ENCODE measurements at places on chromosomes 3 and 15.
A peak's percentile ranks its signal among the peaks of the same experiment; 100 is the strongest.

- peak overlapping the region; percentile 37 for H3K27ac ChIP-seq
- no peak for DNase-seq
- H3K27me3 ChIP-seq: no peaks in the 10 kb centered on the region
- peaks cover 52% of the 10 kb centered on the region for H3K4me1 ChIP-seq
- H3K4me3 ChIP-seq: no peak overlapping the region
Observed at GRCh38 chr3:46960081-46960701, 16.4 kb downstream of the CCDC12 start.

DNA sequence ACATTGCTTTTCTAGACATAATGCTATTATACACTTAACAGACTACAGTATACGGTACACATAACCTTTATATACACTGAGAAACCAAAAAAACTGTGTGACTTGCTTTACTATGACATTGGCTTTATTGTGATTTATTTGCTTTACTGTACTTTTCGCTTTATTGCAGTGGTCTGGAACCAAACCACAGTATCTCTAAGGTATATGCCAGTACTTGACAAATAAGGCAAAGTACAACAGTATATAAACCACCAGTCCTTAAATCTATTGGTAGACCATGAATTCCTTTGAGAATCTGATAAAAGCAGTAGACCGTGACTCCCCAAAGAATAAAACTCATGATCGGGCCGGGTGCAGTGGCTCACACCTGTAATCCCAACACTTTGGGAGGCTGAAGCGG is 50.3 kb downstream of the HERC1 start:
- no peaks in the 10 kb centered on the region for H3K27me3 ChIP-seq
- H3K27ac ChIP-seq: no peak overlapping the region
- no peak for DNase-seq
- H3K36me3 ChIP-seq: no peaks in the 10 kb centered on the region
- H3K4me1 ChIP-seq: peaks cover under 1% of the 10 kb centered on the region
- H3K4me3 ChIP-seq: no peak overlapping the region

GRCh38 chr3:50246517-50246954 is 10.5 kb downstream of the GNAI2 start:
- no peaks in the 10 kb centered on the region for H3K27me3 ChIP-seq
- no peaks in the 10 kb centered on the region for H3K36me3 ChIP-seq
- H3K4me3 ChIP-seq: no peak overlapping the region
- peaks cover 53% of the 10 kb centered on the region for H3K4me1 ChIP-seq
- DNase-seq: peak; percentile 55
- peak overlapping the region; percentile 81 for H3K27ac ChIP-seq

DNA sequence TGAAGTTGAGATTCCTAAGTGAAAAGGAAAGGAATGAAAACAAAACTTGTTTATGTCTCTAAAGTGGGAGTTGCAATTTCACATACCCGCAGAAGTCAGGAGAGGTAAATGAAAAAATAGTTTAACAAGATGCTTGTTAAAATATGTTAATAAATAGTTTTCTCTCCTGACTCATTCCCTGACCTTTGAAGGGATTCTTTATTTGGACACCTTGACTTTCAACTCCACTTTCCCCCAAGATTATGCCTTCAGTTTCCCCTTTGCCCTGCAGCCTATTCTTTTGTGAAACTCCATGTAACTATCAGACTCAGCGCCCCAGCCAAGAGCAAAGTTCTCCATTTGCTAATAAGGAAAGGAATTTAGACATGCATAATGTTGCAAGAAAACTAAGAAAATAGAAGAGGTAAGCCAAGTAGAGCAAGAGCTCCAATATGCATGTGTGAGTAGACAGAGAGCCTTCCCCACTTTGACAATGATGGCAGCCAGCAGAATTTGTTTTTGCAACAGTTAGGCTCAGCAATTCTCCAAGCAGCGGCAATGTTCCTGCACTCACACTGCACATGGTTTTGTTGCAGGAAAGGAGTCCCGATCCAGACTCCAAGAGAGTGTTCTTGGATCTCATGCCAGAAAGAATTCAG is 61.2 kb downstream of the CD200 start:
- peaks cover 11% of the 10 kb centered on the region for H3K4me1 ChIP-seq
- H3K4me3 ChIP-seq: no peak overlapping the region
- H3K27me3 ChIP-seq: no peaks in the 10 kb centered on the region
- DNase-seq: no peak
- H3K27ac ChIP-seq: peak overlapping the region; percentile 57
- H3K36me3 ChIP-seq: no peaks in the 10 kb centered on the region

GRCh38 chr3:114557791-114558190 is 264.0 kb downstream of the TIGIT start:
- H3K36me3 ChIP-seq: no peaks in the 10 kb centered on the region
- no peak overlapping the region for H3K27ac ChIP-seq
- H3K4me1 ChIP-seq: no peaks in the 10 kb centered on the region
- H3K4me3 ChIP-seq: no peak overlapping the region
- no peak for DNase-seq

DNA sequence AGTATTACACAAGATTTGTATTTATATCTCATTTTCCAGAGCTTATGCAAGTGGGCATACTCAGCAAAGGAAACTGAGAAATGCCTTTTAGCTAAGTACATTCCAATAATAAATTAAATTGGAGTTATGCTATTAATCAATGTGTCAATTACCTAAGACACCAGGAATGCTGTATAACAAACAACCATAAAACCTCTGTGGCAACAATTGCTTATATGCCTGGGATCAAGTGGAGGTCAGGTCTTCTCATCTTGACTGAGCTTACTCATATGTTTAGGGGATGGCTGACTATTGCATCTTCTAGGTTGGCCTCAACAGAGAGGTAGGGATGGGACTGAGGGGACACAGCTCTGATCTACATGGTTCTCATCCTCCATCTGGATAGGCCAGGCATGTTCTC is 30.7 kb downstream of the CD200R1L start:
- no peaks in the 10 kb centered on the region for H3K36me3 ChIP-seq
- H3K27ac ChIP-seq: no peak overlapping the region

DNA sequence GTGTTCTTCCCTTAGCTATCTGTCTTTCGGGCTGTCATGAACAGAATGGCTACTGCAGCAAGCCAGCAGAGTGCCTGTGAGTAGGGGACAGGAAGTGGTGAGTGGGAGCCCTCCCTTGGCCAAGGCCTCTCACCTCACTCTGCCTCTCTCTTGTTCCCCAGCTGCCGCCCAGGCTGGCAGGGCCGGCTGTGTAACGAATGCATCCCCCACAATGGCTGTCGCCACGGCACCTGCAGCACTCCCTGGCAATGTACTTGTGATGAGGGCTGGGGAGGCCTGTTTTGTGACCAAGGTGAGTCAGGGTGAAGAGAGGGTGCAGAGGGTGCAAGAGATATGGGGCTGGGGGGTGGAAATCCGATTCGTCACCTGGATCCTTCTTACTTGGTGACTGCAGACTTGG is 3.0 kb downstream of the DLL4 start:
- peak; percentile 32 for DNase-seq
- H3K4me3 ChIP-seq: peak overlapping the region; percentile 36
- H3K27me3 ChIP-seq: peaks cover 47% of the 10 kb centered on the region
- H3K27ac ChIP-seq: peak overlapping the region; percentile 87
- no peaks in the 10 kb centered on the region for H3K36me3 ChIP-seq
- H3K4me1 ChIP-seq: peaks cover 56% of the 10 kb centered on the region

DNA sequence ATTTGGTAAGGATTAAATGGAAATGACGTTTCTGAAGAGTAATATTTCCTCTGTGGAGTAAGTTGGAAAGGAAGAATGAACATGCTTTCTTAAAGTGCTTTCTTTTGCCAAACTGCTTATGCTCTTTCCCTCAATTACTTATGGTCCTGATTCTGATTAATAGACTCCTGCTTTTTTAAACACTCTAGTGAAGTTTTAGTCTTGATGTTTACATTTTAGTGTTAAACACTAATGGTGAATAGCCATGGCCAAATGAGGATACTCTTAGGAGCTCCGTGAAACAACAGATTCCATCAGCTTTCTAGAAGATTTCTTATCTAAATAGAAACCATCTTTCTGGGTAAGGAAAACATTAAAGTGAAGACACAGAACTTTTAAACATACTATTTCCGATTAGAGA is 117.6 kb downstream of the P3H2 start:
- no peaks in the 10 kb centered on the region for H3K36me3 ChIP-seq
- H3K4me3 ChIP-seq: no peak overlapping the region
- H3K27ac ChIP-seq: no peak overlapping the region
- H3K4me1 ChIP-seq: peaks cover 17% of the 10 kb centered on the region
- DNase-seq: no peak

- H3K4me3 ChIP-seq: no peak overlapping the region
- H3K27me3 ChIP-seq: no peaks in the 10 kb centered on the region
- DNase-seq: no peak
- peaks cover 26% of the 10 kb centered on the region for H3K36me3 ChIP-seq
Observed at GRCh38 chr15:55353025-55353424, 34.0 kb downstream of the PIGB start.

DNA sequence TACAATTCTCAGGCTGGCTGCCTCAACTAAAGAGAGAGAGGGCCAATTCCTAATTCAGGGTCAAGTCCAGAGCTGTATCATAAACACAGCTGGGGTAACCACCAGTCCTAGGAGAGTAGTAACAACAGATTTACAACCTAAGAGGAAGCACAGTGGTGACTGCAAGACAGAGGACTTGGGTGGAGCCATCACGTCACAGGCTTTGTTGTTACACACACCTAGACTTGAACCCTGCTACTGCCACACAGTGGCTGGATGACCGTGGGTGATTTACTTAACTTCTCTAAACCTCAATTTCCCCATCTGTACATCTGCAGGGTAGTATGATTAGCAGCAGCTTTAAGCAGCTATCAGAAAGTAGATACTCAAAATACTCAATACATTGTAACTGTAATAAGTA is 78.6 kb downstream of the MYLK start:
- H3K27me3 ChIP-seq: no peaks in the 10 kb centered on the region
- DNase-seq: peak; percentile 41
- no peak overlapping the region for H3K4me3 ChIP-seq
- H3K27ac ChIP-seq: no peak overlapping the region
- peaks cover 16% of the 10 kb centered on the region for H3K4me1 ChIP-seq

GRCh38 chr15:74995779-74996765 is 709 bp downstream of the SCAMP5 start:
- H3K27ac ChIP-seq: no peak overlapping the region
- peak; percentile 45 for DNase-seq
- peak overlapping the region; percentile 61 for H3K4me3 ChIP-seq
- peaks cover 8% of the 10 kb centered on the region for H3K4me1 ChIP-seq

- peak overlapping the region; percentile 83 for H3K4me3 ChIP-seq
- peak; percentile 49 for DNase-seq
- no peaks in the 10 kb centered on the region for H3K36me3 ChIP-seq
- H3K27me3 ChIP-seq: no peaks in the 10 kb centered on the region
- H3K4me1 ChIP-seq: peaks cover 46% of the 10 kb centered on the region
Observed at GRCh38 chr15:39579487-39580116, 1.3 kb upstream of the THBS1 start.

DNA sequence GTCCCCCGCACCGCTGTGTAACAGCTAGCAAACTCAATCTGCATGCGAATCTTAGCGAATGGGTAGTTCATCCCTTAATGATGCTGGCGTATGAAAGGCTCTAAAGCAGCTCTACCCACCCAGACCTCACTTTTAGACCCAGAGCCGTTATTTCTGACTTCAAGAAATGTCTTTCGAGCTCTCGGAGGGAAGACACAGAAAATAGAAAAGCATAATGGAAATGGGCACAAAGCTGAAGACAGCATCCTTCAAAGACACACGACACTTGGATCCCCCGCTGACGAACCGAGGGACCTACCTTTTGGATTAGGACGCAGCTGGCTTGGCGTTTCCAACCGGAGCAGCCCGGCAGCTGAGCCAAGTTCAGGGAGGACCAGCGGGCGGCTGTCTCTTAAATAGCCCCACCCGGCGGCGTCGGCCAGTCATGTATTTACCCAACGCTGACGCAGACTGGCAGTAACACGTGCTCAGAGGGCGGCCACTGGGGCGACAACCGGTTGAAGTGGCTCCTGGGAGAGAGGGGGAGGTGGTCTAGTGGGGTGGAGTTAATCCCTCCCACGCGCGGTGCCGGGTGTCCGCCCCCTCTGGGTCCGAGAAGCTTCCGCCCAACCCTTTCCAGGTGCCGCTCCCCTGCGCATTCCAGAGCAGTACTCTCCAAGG is 1.5 kb downstream of the CCK start:
- peak; percentile 19 for DNase-seq
- no peaks in the 10 kb centered on the region for H3K36me3 ChIP-seq
- peaks cover 82% of the 10 kb centered on the region for H3K27me3 ChIP-seq
- H3K4me1 ChIP-seq: peaks cover 22% of the 10 kb centered on the region
- H3K4me3 ChIP-seq: no peak overlapping the region
- no peak overlapping the region for H3K27ac ChIP-seq

GRCh38 chr3:161371441-161372320 is at the start of gene SPTSSB:
Gene SPTSSB, minus strand, starts transcription at chr3:161371517. Its CDS starts 25,194 bp downstream, at chr3:161346323.
- peak within 1 kb of the TSS; percentile 49 for H3K4me3 ChIP-seq
- H3K4me1 ChIP-seq: peaks cover 18% of the 10 kb centered on the region
- H3K27ac ChIP-seq: no peak within 1 kb of the TSS
- H3K36me3 ChIP-seq: no peaks in the 10 kb centered on the region
- peaks cover 43% of the 10 kb centered on the region for H3K27me3 ChIP-seq

DNA sequence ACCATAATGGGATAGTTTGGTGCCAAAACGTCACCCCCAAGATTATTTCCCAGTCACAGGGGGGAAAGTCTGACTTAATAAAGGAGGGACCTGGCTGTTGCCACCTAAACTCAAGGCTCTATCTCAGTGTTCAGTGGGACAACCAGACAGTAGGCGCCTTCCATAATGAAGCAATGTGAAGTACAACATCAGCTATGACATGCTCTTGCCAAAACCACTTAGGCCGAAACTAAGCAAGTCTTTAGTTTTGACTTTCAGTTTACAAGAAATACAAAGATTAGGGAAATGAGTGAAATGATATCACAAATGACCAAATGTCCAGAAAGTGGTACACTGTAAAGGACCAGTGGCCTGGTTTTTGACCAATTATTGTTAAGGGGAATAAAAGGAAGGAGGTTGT is 32.9 kb downstream of the SOX14 start:
- no peaks in the 10 kb centered on the region for H3K36me3 ChIP-seq
- H3K27me3 ChIP-seq: no peaks in the 10 kb centered on the region
- no peaks in the 10 kb centered on the region for H3K4me1 ChIP-seq
- DNase-seq: no peak
- H3K27ac ChIP-seq: no peak overlapping the region

GRCh38 chr3:63245726-63246241 is 32.3 kb upstream of the SYNPR start:
- no peaks in the 10 kb centered on the region for H3K4me1 ChIP-seq
- H3K4me3 ChIP-seq: no peak overlapping the region
- H3K36me3 ChIP-seq: no peaks in the 10 kb centered on the region
- DNase-seq: no peak

- H3K4me1 ChIP-seq: peaks cover 45% of the 10 kb centered on the region
- H3K4me3 ChIP-seq: peak overlapping the region; percentile 34
- peak overlapping the region; percentile 77 for H3K27ac ChIP-seq
- H3K27me3 ChIP-seq: no peaks in the 10 kb centered on the region
- H3K36me3 ChIP-seq: peaks cover 12% of the 10 kb centered on the region
Observed at GRCh38 chr3:52052831-52053306, 3.5 kb downstream of the DUSP7 start.

Data from transverse colon (tissue), 4 donors.